ENCODE measurements at places on chromosomes 3 and 15.

- DNase-seq = no peak
These were observed 232.6 kb downstream of the OPA1 start for GRCh38 chr3:193825617-193826016.

DNA sequence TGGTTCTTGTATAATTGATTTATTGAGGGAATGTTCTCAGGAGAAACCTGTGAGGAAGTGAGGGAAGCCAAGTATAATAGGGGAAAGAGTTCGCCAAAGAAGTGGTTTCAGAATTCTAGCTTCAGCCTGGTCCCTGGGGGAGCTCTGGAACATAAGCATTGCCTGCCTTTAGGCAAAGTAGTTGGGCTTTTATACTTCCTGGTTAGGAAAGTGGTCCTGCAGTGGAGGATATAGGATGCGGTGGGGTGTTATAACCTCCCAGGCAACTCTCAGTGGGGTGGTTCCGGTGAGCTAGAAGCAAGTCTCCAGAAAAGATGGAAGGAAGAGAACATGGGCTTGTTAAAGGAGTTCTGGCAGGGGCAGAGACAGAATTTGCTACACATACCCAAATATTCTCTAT lies 22.7 kb upstream of the RBMS3 start:
- DNase-seq = no peak

DNA sequence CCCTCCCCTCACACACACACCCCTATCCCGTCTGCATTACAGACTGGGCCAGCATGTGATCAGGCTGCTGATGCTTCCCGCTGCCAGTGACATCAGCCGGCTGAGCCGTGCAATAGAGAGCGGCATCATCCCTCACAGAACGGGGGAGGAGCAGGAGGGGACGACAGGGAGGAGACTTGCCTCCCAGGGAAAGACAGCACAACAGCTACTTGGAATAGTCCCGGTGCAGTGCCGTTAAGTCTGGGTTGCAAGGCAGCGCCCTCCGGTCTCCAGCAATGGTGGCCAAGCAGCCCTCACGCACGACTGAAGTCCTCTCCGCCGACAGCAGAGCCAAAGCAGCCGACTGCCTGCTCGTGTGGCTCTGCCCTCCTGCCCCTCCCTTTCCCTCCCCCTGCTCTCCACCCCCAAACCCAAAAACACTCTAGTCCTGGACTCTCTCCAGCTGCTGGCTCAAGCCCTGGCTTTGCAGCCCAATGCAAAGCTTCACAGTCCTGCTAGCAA lies 31.5 kb upstream of the RPS17 start:
- peak; percentile 88 for DNase-seq

GRCh38 chr15:56234804-56235203 lies 8.9 kb downstream of the RFX7 start:
- no peak for DNase-seq

DNA sequence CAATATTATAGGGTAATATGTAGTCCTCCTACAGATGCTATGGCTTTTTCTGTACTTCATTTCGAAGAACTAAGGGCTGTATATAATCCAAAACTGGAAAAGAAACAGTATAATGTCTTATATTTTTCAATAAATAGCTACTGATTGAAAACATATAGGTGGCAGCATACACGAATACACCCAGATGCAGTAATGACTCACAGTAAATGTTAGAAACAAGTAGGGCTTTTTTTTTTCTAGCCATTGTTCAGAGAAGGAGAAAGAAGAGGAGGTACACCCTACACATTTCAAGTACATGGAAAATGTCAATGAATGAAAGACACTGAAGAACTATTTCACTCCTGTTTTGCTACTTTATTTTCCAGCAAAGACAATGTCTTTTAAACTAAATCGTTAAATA lies 9.4 kb downstream of the DAZL start:
- no peak for DNase-seq
